Endothelial cell of umbilical vein (primary cell): ENCODE measurements at places on chromosomes 6 and 20.

DNA sequence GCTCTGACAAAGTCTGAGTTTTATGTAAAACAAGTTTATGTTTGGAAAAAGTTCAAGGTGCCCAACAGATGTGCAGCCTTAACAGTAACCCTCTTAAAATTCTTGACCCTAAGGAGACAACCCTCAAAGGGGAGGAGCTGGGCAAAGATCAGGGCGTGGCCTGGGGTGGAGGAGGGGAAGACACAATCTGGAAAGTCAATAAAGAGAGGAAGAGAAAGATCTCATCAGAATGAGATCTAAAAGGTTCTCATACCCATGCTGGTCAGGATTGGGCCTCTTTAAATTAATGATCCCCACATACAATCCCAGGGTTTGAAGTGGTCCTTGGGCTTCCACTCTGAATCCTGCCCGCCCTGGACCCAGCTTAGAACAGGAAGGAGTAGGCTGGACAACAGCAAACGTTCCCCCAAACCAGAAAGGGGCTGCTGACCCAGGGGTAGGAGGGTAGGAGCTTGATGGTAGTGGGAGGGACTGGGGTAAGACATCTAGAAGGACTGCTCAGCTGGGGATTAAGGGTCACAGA lies 33.0 kb downstream of the FOXP4 start:
- DNase-seq: no peak

GRCh38 chr6:34158876-34159275 lies 13.0 kb upstream of the GRM4 start:
- no peak for DNase-seq

DNA sequence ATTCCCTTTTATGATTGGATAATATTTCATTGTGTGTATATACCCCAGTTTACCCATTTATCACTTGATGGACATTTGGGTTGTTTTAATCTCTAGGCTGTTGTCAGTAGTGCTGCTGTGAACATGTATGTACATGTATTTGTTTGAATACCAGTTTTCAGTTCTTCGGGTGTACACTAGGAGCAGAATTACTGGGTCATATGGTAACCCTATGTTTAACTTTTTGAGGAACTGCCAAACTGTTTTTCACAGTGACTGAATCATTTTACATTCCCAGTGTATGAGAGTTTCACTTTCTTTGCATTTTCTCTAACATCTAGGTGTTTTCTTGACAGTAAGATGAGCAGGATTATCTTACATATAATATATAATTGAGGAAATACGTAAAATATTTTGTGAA lies 44.7 kb upstream of the ADIG start:
- no peak for DNase-seq

GRCh38 chr20:61911824-61912223 lies 153.9 kb downstream of the TAF4 start:
- DNase-seq: no peak

DNA sequence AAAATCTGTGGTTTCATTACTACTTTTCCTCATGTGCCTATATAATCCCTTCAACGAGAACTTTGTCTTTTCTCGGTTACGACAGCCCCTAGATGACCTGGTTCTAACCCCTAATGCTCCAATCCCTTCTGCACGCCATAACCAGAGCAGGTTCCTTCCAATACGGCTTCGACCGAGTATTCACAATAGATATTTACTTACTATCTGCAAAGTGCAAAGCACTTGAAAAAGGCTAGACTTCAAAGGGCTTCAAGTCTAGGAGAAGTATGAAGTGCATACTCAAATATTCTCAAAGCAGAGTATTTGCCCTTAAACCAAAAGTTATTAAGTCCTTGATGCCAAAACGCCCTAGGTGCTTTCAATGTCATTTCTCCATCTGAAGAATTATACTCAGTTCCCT lies 63.4 kb upstream of the NHSL1 start:
- no peak for DNase-seq

GRCh38 chr6:142833054-142833453 lies 111.9 kb downstream of the HIVEP2 start:
- DNase-seq: peak; percentile 78

GRCh38 chr20:58014628-58015315 lies 213.7 kb downstream of the ANKRD60 start:
- DNase-seq: no peak

DNA sequence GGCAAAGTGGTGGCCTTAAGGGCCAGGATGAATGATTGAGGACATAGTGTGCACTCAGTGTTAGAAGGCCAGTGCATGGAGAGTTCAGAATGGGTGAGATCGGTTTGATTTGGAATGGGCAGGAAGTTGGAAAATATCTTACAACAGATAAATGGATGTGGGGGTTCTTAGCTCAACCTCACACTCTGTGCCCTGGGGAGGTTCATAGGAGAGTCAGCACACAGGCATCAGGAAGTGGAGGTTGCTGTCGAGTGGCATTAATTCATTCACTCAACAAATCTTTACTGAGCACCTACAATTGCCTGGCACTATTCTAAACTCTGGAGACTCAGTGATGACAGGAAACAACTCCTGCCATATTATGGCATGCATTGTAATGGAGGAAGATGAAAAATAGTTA lies 313.7 kb upstream of the SUPT3H start:
- DNase-seq: no peak

DNA sequence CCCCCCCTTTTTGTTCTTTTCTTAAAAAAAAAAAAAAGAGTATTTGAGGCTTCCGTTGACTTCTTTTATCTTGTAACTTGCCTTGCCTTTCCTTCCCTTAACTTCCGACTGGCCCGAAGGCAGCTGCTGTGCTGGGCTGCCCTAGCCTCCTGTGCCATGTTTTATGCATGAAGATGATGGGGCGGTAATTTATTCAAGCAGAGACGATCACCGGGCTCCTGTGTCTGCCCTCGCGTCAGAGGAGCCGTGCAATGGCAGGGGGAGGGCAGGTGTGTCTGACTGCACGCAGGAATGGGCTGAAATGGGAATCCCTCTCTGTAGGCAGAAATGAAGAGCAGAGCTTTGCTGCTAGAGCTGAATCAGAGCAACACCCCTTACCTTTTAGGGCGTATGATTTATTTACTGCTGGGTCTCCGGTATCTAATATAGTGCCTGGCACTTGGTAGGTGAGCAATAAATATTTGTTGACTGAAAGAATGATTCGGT lies 106.3 kb upstream of the RIPOR2 start:
- no peak for DNase-seq

- DNase-seq: peak; percentile 78
These were observed 201.8 kb upstream of the LRFN2 start for GRCh38 chr6:40788661-40789655.

DNA sequence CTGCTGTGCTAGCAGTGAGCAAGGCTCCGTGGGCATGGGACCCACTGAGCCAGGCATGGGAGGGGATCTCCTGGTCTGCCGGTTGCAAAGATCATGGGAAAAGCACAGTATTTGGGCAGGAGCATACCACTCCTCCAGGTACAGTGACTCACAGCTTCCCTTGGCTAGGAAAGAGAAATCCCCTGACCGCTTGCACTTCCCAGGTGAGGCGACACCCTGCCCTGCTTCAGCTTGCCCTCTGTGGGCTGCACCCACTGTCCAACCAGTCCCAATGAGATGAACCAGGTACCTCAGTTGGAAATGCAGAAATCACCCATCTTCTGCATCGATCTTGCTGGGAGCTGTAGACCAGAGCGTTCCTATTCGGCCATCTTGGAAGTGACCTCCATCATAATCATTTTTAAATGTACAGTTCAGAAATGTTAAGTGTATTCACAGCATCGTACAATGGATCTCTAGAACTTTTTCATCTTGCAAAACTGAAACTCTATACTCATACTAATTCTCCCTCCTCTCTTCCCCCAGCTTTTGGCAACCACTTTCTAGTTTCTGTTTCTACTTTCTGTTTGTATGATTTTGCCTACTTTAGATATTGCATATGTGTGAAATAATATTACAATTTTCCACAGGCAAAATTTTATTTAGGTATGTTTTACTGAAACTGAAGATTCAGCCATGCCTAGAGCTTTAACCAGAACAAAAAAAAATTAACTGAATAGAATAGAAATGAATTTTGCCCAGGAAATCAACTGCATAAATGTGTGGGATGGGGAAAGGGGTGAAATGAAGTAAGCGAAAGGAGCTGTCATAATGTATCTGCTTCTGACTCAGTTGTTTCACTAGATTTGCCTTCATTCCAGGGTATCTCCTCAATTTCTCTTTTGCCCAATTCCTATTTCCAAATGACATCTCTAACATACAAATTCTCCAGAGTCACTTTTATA lies 100.0 kb downstream of the RWDD2A start:
- DNase-seq: no peak

- no peak for DNase-seq
These were observed 178.2 kb upstream of the IMPG1 start for GRCh38 chr6:76250666-76251065.

- DNase-seq: no peak
These were observed 138.3 kb upstream of the SNX9 start for GRCh38 chr6:157684620-157685299.

DNA sequence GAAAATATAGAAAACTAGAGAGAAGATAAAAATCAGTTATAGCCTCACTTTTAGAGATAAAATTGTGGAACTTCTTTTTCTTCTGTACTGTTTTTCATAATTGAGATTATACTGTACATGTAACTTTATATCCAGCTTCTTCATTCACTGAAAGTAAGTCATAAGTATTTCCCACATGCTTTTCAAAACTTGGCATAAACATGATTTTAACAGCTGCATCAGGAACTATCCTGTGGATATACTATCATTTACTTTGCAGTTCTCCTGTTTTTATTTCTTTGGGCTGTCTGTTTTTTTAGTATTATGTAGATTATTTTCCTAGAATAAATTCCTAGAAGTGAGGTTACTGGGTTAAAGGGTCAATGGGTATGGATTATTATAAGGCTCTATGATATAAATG lies 14.8 kb downstream of the DSTN start:
- DNase-seq: no peak

GRCh38 chr20:21246161-21246560 lies 57.0 kb upstream of the XRN2 start:
- DNase-seq: no peak

DNA sequence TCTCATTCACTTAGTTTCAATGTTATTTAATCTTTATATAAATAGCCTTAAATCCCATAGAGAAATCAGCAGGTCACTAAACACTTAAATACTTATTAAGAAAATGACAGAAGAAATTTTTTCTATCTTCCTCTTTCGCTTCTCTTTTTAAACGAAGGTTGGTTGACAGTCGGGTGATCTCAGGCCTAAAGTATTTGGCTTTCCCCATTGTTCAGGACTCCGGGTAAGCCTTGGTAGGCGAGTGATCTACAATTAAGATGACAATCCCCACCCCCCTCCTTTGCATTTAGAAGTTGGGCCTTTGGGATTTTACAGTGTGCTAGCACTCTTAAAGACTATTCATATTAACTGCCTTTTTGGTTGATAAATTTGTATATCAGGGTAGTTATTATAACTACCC lies 19.7 kb upstream of the UTRN start:
- DNase-seq: peak; percentile 64

- no peak for DNase-seq
These were observed 2.2 kb downstream of the CBLN4 start for GRCh38 chr20:56002908-56003800.

GRCh38 chr20:5100684-5101347 lies 18.9 kb downstream of the PCNA start:
- peak; percentile 74 for DNase-seq

- no peak for DNase-seq
These were observed 220.8 kb downstream of the PREX1 start for GRCh38 chr20:48606841-48607543.

- peak; percentile 71 for DNase-seq
These were observed 81.0 kb upstream of the JAG1 start for GRCh38 chr20:10754824-10755223.

- no peak for DNase-seq
These were observed 171.0 kb upstream of the CCN2 start for GRCh38 chr6:132122176-132122575.

GRCh38 chr6:129253727-129254126 lies 370.8 kb downstream of the LAMA2 start:
- no peak for DNase-seq

DNA sequence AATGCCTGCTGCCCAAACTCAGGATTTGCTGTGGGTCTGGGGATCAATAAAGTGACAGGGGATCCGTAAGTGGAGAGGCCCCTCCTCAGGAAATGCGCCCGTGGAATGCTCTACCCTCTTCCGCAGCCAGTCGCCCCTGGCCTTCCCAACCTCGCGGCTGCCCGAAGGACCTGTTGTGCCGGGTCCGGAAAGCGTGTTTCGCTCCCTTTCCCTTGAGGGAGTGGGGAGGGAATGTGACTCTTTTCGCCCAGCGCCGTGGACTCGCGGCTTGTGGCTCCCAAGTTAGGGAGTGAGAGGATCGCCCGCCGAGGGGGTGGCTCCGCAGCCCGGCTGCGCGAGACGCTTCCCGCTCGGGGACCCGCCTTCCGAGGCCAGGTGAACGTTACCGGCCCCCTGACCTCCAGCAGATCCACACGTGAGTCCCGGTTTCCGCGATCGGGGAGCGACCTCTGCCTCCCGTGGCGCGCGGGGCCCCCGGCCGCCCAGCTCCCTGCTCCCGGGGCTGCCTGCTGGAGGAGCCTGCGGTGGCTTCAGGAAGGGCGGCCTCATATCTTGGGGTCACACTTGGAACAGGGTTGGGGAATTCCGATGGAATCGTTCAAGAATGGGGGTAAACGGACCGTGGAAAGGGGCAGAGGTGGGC lies 666 bp downstream of the TPD52L1 start:
- no peak for DNase-seq

DNA sequence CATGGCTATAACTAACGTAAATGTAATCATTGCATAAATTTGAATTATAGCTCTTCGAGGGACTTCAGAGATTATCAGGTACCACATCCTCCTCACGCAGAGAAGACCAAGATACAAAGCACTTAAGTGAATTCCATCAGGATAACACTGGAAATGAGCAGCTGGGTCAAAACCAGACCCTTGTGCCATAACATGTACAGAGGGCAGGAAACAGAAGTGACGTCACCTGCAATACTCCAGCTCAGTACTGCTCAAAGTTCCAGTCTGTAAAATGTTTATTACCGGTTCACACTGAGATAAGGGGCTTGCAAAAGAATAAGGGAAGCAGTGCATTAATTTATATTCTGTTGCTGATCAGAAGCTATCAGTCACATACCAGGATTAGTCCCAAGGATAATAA lies 45.8 kb downstream of the RGS17 start:
- peak; percentile 37 for DNase-seq

GRCh38 chr6:57224769-57225515 lies 2.8 kb upstream of the RAB23 start:
- no peak for DNase-seq

- peak; percentile 93 for DNase-seq
These were observed 568.9 kb upstream of the CITED2 start for GRCh38 chr6:139943391-139943790.

GRCh38 chr6:114952229-114952628 lies 609.4 kb upstream of the HS3ST5 start:
- no peak for DNase-seq

DNA sequence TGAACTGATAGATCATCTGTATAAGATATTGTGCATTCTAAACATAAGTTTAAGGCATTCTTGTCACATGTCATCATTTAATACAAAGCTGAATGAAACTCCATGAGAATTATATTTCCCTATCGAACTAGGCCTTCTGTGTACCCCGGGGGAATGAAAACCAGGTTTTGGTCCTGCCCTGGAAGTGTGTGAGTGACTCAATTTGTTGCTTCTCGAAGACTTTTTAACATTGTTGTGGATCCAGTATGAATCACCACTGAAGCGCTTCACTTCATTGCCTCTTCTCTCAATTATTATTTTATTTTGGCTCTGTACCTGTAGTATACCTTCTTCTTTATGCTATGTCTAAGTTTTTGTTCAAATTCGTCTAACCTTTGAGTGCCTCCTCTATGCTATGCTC lies 150.8 kb downstream of the GRIK2 start:
- DNase-seq: no peak
